ACHN (cell line): ENCODE measurements at places on chromosomes 12 and 14.
A peak's percentile ranks its signal among the peaks of the same experiment; 100 is the strongest.

GRCh38 chr12:82963956-82964355, 277.2 kb downstream of the TMTC2 start:
- DNase-seq, result no peak

GRCh38 chr12:65155784-65156183, 13.6 kb upstream of the LEMD3 start:
- DNase-seq, result no peak

- no peak for DNase-seq
Observed at GRCh38 chr12:95282266-95282665, 64.7 kb downstream of the VEZT start.

- DNase-seq, result no peak
Observed at GRCh38 chr12:57934819-57935218, 6.5 kb upstream of the ATP23 start.

- no peak for DNase-seq
Observed at GRCh38 chr14:68408680-68409079, 384.2 kb downstream of the ZFP36L1 start.

DNA sequence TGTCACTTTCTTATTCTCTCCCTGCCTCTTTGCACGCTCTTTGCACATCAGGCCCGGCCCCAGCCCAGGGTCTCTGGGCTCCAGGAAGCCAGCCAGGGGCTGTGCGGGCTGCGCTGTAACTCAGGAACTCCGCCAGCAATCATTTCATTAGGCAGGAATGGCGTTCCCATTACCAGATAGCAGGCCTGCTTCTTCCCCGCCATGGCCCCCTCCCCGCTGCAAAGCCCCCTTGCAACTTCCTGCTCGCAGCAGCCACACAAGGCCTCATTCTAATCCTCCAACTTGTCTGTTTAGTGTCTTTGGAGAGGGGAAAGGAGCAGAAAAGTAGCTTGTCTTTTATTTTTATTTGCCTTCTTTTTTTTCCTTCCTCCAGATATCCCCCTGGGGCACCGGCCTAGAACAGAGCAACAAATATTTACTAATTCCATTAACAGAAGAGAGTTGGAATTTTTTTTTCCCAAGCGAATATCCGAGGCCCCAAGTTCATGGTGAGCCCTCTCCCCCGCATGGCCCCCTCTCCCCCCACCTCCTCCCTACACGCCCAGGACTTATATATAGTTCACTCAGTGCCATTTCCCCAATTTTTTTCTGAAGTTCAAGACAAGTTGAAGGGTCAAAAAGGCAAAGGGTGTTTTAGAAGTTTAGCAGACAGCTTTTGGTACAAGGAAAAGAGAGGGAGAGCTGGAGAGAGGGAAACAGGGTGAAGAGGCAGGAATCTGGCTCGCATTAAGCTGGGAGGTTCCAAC, 329.4 kb upstream of the TBX3 start:
- DNase-seq, result no peak

DNA sequence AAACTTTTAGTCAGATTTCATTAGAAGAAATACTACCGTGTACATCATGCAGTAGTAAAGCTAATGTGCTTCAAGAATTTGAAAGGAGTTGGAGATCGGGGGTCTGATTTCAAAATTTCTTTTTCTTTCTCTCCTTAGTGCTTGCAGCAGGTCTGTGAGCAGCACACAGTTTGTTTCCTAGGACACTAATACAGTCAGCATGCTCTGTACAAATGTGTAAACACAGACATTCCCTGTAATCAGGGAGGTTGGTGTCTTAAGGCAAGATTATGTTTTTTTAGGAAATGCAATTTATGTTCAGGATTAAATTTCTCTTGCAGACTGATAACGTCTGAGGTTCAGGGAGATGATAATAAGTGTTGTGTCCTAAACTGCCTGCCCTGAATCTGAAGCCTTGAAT, 142.7 kb downstream of the ALX1 start:
- DNase-seq, result no peak

- no peak for DNase-seq
Observed at GRCh38 chr12:41932470-41932991, 212.1 kb downstream of the GXYLT1 start.

DNA sequence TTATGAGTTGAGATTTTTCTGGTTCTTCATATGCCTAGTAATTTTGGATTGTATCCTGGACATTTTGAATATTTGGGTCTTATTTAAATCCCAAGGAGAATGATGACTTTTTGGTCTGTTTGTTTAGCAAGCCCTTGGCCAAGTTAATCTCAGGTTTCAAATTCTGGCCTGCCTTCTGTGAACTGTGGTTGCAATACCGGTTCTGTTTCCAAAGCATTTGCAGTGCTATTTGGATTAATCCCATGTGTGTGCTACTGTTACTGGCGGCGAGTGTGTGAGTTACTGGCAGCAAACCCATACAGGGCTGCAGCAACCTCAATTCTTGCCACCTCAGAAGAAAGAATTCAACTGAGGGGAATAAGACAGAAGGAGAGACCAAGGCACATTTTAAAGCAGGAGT, 51.1 kb downstream of the TMEM260 start:
- DNase-seq, result no peak

DNA sequence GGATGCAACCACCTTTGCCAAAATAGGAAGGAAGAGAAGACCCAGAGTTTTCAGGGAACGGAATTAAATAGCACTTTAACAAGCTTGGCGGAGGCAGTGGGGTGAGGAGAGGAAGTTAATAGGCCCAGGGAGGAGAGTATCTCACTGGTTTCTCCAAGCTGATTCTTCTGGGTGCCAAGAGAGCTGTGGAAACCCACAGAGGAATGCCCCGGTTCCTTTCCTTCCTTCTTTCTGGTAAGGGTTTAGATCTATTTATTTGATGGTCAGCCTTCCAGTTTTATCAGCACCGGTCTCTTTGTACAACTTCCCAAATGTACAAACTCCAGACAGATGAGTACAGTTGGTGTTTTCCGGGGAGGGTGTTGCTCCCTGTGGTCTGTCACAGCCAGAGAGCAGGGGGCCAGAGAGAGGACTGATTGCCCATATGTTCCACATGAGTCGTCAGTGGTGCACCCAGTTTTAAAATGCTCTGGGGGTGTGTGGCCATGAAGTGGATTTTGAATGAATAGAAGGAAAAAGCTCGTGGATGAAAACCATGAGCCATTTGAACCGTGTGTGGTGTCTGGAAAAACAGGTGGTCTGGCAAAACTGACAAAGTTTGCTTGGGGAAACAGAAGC, 26.6 kb downstream of the PRKCH start:
- DNase-seq, result no peak

GRCh38 chr12:97982684-97983083, 520.1 kb downstream of the RMST start:
- DNase-seq, result no peak

GRCh38 chr12:117047810-117048584, 51.2 kb downstream of the TESC start:
- DNase-seq, result no peak

GRCh38 chr12:99946131-99946530, 38.6 kb downstream of the ANKS1B start:
- DNase-seq, result no peak

DNA sequence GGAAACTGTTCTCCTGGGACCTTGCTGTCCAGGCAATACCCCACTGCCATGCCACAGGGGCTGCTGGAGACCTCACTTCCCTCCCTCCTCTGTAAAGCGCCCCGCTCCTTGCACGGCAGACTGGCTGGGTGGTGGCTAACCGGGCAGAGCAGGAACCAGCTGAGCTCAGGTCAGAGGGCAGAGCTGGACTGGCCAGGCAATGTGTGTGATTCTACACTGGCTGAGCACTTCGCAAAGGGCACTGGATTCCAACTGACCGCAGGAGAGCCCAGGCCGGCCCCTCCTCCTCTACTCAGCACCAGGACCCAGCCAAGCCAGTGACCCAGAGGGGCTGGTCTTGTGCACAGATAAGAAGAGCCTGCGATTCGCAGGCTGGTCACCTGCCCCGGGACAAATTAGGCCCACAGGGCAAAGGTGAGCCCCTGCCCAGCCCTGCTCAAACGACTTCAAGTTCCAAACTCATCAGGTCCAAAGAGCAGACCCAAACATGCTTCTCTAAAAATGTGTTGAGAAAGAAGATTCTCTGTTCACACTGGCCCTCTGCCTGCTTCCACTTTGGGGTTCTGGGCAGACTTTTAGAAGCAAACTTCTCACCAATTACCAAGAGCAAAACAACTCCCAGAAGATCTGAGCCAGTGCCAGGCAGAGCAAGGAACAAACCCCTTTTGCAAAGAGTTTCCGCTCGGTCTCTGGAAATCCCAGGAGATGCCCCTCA, 54.9 kb upstream of the DIO3 start:
- DNase-seq, result no peak

DNA sequence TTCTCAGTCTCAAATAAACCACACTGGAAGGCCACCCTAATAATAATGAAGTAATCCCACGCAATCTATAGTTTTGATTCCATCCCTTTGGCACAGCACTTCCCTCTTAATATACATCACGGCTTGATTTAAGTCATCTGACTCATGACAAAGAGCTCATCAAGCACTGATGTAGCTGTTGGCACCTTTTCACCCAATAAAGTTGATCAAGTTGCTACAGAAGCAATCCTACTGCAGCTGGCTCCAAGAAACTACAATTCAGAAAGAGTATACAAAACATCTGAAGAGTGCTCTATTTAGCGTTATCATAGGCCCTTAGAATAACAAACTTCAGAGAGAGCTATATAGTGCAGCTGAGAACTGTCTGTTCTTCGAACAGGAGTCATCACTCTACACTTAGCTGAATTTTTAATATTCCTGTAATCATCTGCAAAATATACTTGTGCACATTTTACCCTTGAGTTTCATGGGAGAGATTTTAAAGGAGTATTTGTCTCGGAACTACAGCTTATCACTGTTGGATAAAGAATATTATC, 94.9 kb downstream of the OSBPL8 start:
- no peak for DNase-seq

GRCh38 chr14:90815822-90816662, at the start of gene TTC7B:
TSS of gene TTC7B (minus strand) at chr14:90816430. CDS start at chr14:90816295, 135 bp downstream.
- peak; percentile 43 for DNase-seq

- peak; percentile 72 for DNase-seq
Observed at GRCh38 chr12:15563663-15564062, 225.5 kb downstream of the EPS8 start.

- DNase-seq, result no peak
Observed at GRCh38 chr12:91273560-91273959, 90.9 kb upstream of the DCN start.

- no peak for DNase-seq
Observed at GRCh38 chr14:68268719-68269118, 449.1 kb downstream of the RAD51B start.

- DNase-seq, result peak; percentile 39
Observed at GRCh38 chr12:65500091-65500900, 221.8 kb downstream of the MSRB3 start.

GRCh38 chr12:103687253-103687652, 100.2 kb downstream of the STAB2 start:
- DNase-seq, result no peak

- DNase-seq, result no peak
Observed at GRCh38 chr14:100822013-100822412, 3.9 kb upstream of the MEG3 start.

- no peak for DNase-seq
Observed at GRCh38 chr14:104293851-104294627, 155.7 kb downstream of the KIF26A start.

GRCh38 chr12:94679554-94680195, 29.3 kb upstream of the TMCC3 start:
- DNase-seq, result no peak

GRCh38 chr12:129064209-129064855, 211.1 kb downstream of the GLT1D1 start:
- DNase-seq, result no peak

DNA sequence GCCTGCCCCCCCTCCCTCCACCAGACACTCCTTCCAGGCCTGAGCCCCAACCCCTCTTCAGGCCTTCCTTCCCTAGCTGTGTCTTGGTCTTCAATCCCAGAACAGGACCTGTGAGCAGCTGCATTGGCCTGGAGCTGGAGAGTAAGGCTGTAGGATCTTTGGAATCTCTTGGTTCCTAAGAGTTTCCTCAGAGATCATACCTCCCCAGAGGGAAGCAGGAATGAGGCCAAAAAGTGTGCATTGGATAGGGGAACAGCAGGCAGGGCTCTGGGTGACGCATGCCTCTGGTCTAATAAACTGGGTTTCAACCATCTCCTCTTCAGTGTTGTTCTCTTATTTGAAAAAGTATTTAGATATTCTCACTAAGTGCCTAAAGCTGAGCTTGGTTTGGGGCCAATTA, 1.8 kb upstream of the SMARCD1 start:
- DNase-seq, result no peak

DNA sequence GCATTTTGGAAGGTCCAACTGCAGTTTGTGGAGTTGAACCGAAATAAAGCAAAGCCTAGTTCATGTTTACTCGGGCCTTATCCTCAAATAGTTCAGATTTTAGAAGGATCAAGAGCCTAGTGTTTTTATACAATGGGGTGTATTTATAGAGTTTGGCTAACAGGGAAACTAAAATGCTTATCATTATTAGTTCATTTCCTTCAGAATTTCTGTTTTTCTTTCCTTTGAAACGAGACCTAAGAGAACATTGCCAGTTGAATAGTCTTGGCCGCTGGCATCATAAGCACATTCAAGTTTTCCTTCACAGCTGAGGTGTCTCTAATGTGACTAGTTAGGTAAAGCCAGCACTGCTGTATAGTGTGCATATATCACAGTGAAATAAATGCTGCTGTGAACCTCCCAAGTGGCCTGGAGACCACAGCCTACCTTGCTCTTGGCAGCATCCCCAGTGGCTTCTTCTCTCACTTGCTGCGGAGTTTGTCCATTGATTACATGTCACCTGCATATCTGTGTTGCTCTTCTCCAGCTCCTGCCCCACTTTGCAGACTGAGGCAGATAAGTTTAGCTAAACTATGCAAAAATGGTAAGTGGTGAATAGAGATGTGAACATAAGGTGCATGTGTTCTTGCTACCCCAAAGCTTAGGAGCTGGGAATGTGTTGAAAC, 88.8 kb downstream of the ANO6 start:
- no peak for DNase-seq

DNA sequence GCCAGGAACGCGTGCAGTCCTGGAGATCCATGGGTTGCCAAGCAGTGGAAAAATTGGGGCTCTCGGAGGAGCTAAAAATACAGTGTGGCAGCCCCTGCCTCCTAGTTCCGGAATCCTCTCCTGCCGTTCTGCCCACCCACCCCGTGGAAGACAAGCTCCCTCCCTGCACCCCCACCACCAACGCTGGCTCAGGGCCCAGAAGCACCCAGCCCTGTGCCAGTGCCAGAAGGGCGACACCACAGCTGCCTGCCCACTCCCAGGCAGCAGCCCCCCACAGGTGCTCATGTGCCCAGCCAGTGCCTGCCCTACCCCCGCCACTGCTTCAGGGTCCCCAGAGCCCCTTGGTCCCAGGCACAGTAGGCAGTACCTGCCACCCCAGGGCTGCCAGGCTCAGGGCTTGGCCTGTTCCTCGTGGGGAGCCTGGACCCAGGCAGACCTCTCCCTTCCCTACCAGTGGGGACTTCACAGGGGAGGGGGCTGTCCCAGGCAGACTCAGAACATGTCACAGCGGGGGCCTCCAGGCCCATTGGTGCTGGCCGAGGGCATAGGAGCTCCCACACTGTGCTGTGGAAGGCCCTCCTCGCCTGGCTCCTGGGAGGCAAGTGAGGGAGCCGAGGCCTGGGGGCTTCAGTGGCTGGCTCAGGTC, 7.4 kb downstream of the INF2 start:
- no peak for DNase-seq

GRCh38 chr12:111869671-111870070, 27.6 kb downstream of the MAPKAPK5 start:
- DNase-seq, result no peak
